ENCODE measurements at places on chromosomes 11 and 22.
A peak's percentile ranks its signal among the peaks of the same experiment; 100 is the strongest.

- DNase-seq: no peak
These were observed 33.2 kb downstream of the SPATA19 start for GRCh38 chr11:133811850-133812685.

- no peak for DNase-seq
These were observed 133.6 kb upstream of the MTMR2 start for GRCh38 chr11:96057502-96057901.

DNA sequence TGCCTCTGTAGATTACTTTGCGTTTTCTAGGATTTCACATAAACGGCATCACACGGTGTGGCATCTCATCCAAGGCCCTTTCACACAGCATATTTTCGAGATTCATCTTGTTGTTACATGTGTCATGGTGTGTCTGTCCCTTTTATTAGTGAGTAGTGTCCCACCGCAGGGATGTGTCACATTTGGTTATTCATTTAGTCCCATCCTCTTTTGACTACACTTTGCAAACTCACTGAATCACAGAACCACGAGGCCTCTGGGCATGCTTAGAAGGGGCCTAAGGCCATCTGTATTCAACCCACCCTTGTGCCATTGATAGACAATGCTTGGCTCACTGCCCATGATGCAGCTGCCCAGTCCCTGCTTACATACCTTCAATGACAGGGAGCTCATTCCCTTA lies 4.2 kb upstream of the RAC2 start:
- no peak for DNase-seq

- peak; percentile 20 for DNase-seq
These were observed 594.0 kb upstream of the TENM4 start for GRCh38 chr11:80034801-80035200.

- no peak for DNase-seq
These were observed 89.2 kb downstream of the GALNT18 start for GRCh38 chr11:11532574-11532973.

GRCh38 chr11:95456714-95457491 lies 225.9 kb upstream of the SESN3 start:
- DNase-seq: no peak

- DNase-seq: peak; percentile 95
These were observed 12.9 kb upstream of the CRKL start for GRCh38 chr22:20904008-20904979.

GRCh38 chr22:16563555-16564520 lies 28.8 kb downstream of the CCT8L2 start:
- no peak for DNase-seq

- no peak for DNase-seq
These were observed 23.8 kb downstream of the PARVB start for GRCh38 chr22:44047891-44048301.

DNA sequence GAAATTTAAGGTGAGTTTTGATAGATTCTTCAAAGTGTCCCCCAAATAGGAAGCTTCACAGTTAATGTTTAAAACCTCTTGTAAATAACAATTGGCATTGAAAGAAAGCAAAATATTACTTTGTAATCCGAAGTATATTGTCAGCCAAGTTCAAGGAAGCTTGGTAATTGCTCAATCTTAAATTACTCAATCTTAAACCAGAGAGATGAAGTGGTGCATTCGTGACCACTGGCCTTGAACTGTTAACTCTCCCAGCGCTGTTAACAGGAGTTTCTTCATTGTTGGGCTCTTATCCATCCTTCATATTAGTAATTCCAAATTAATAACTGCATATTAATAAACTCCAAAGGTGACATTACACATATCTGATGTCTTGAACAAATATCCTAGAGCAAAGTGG lies 20.6 kb upstream of the FDX1 start:
- DNase-seq: no peak

- DNase-seq: peak; percentile 29
These were observed 118.6 kb downstream of the HIPK3 start for GRCh38 chr11:33375688-33376311.
